ENCODE measurements at places on chromosomes 3 and 15.

DNA sequence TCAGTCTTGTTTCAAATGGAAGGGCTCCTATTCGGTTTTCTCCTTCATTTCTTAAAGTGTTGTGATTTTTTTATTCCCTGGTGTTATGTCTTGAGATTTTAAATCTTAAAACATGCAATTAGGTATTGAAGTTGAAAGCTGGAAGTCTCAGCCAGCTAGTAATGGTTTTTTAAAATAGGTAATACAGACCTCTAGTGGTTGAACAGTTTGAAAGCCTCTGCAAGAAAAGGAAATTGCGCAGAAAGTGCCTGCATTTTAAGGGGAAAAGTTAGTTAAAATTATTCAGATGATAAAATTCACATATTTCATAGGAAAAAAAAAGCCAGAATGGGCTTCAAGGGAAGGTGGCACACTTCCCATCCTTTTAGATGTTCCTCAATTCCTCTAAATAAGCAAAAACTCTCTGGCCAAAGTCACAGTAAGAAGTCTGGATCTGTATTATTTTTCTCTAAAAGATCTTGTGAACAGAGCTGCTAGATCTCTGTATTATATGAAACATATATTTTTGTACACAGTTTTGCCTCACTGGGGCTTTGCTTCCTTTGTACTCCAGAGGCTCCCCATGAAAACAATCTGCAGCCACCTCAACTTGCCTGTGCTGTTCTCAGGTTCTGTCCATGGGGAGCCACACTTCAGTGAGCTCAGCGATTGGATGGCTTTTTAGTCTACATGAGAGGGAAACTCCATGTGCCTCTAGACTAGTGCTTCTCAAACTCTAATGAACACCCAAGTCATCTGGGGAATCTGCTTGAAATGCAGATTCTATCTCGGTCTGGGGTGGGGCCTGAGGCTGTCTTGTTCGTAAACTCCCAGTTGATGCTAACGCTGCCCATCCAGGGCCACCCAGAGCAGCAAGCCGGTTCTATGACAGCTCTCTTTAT is 21.5 kb downstream of the AGTR1 start:
- DNase-seq = no peak

DNA sequence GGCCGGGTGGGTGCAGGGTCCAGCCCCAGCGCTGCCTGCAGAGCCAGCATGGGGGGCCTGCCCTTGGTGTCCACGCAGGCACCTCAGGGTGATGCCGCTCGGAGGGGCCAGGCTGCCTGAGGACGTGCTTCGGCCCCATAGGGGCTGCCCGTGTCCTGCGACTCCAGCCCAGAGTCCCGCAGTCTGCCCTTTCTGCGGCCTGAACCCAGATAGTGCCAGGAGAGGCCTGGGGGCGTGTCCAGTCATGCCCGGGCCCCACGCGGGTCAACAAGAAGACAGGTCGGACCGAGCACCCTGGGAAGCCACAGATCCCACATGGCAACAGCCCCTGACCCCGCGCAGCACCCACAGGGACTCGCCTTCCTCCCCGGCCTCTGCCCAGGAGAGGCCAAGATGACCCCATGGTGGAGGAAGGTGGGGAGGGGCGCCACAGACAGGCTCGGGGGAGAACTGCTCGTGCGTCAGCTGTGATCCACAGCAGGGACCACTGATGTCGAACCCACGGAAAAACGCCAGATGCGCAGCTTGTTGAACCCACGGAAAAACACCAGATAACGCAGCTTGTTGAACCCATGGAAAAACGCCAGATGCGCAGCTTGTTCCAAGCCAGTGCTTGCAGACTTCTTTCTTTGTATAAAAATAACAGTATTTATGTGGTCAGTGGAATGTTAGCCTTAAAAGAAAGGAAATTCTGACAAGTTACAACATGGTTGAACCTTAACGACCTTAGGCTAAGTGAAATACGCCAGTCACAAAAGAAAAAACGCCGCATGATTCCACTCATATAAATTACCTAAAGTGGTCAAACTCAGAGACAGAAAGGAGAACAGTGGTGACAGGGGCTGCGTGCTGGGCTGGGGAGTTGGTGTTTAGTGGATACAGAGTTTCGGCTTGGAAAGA is 28.5 kb downstream of the CYFIP1 start:
- DNase-seq = peak; percentile 26

DNA sequence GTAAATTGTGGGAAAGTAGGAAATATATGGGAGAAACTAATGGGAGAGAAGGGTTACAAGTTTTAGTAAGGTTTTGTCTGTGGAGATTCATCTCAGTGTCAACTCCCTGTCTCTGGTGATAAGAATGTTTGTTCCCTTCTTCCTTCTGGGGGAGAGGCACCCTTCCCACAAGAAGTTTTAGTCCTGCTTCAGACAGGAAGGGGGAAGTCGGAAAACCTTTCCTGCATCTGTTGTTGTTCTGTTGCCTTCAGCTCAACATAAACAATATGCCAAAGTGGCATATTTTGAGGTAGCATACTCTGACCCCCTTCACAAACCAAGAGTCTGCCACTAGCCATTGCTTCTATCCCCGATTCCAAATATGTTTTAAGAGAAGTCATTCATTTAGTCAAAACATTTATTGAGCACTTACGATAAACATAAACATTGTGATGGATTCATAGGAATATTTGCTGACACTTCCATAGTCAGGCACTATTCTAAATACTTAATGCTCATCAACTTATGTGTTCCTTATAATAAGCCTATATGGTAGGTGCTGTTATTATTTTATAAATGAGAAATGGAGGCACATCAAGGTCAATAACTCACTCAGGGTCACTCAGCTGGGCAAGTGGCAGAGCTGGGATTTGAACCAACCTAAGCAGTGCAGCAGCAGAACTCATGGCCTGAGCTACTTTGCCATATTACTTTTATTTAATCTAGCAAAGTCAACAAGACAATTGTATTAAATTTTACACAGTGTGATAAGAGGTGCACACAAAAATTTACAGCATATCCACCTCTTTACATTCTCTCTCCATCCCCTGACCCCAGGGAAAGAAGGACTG is 34.2 kb upstream of the TIMP4 start:
- DNase-seq = no peak

DNA sequence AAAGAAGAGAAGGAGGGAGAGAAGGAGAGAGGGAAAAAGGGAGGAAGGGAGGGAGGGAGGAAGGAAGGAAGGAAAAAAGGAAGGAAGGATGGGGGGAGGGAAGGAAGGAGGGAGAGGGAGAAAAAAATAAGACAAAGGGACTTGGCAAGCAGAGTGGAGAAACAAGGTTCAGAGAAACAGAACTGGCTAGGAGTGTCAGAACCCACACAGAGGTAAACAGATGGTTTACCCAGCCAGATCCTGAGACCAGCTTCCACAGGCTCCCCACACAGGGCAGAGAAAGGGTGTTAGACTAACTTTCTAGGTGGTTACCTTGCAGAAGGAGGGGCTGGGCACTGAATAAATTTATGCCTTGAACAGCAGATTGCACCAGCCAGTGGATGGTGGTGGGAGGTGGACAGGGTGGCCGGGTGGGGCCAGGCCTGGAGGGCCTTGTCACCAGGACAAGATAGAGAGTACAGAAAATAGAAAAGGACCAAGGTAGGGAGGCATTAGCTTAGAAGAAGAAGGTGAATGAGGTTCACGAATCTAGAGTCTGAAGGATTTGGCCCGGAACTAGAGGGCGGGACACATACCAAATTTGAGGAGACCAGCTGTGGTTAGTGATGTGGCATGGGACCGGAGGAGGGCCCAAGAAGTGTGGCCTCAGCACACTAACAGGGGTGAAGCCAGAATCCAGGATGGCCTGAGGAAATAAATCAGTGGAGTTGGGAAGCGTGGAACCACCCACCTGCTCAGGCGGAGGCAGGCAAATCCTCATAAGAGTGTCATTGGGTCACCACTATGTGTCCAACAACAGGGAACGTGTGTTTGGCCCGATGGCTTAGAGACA is 1.2 kb upstream of the TM4SF1 start:
- DNase-seq = no peak

- DNase-seq = no peak
Observed at GRCh38 chr3:8366219-8366810, 135.3 kb upstream of the LMCD1 start.

DNA sequence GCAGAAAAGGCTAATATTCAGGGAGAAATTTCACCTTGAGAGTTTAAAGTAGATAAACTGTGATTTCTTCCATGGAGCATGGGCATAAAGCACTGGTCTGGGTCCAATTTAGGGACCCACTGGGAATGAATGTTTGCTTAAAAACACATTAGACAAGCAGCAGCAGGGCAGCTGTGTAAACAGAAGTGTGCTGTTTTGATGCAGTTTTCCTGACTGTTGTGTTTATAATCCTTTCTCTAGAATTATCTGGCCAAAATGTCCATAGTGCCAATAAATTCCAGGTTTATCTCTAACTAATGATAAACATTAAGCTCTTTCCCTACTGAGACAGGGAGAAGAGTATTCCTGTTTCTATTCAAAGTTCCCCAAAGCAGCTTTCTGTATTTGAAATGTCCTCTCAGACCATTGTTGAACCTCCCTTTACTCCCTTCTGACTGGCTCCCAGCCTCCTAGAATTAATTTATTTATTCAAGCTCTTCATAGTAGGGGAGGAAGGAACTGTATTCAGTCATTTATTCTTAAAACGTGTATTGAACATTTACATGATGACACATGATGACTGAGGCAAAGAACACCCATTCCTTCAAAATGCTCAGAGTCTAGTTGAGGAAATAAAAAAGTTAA is 7.0 kb upstream of the TM4SF18 start:
- DNase-seq = no peak

- peak; percentile 36 for DNase-seq
Observed at GRCh38 chr3:121883507-121883906, 10.7 kb upstream of the SLC15A2 start.

GRCh38 chr3:183182073-183182472 is 19.5 kb upstream of the LAMP3 start:
- no peak for DNase-seq

DNA sequence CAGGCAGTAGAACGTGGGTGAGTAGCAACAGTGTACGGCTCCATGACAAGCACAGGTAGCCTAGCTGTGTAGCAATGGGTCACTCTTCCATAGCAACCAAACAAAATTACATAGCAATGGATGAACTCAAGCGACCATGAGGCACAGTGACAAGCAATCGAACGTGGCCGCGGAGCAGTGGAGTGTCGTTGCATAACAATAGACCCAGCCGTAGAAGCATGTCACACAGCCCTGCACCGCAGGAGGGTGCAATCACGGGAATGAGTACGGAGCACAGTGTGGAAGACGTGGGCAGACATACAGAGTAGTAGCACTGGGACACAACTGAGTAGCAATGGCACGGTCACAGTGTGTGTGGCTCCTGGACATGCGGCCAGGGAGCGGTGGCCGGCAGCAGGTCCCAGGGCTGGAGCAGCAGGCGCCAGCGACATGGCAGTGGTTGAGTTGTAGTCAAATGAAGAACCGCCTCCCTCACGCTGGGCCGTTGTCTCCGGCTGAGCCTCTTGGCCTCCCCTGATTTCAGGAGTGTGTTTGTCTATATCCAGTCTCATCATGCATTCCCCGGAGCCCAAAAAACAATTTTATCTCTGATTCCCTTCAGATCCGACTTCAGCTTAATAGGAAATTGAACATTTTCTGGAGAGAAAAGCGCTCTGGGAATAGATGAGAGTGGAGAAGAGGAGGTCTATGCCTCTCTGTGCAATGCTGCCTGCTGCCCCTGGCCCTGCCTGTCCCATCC is 64.1 kb downstream of the CCDC33 start:
- DNase-seq = no peak

DNA sequence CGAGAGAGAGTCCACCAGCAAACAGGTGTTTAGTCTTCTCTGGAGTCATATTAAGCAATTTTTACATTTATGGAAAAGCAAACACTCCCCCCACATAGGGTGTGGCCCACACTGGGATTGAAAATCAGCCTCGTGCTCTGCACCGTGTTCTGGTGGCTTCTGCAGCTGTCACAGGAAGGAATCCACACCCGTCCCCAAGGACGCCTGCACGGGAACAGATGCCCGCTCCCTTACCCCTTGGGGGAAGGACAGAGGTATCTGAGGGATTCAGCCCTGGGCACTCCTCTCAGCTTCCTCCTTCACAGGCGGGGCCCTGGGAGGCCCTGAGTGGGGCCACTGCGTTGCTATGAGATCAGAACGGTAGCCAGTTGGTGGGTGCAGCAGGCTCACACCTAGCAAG is 27.8 kb downstream of the LIPC start:
- no peak for DNase-seq

GRCh38 chr3:111947231-111947630 is 31.6 kb upstream of the ABHD10 start:
- no peak for DNase-seq

GRCh38 chr3:52882377-52882776 is 15.0 kb downstream of the STIMATE start:
- no peak for DNase-seq

DNA sequence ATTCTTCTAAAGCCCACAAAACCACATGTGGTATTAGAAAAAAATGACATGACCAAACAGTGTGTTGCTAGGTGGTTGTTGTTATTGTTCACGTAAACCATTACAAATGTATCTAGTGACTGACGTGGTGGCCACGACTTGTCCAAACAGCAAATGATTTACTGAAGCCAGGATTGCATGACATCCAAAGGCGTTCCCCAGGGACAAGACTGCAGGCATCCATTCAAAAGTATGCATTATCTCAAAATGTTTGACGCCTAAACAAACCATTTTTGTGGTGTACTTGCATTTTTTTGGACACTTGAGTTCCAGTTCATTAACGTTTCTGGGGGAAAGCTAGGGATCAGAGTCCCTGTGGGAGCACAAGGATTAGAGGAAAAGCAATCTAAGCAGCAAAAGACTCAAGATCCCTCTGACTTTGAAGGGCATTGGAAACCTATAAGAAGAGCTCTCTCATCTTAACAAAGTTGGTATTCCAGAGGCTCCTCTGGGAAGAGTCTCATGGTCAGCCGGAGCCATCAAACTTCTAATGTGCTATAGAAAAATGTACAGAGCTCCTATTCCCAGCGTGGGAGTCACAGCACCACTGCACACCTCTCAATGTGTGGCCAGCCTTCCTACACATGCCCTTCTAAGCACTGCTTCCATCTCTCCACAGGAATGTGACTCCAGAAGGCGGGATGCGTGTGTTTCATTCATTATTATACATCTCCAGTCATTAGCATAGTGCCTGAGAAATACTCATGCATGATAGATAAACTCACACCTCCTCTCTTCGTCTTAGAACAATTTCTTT is 62.9 kb downstream of the FBN1 start:
- peak; percentile 39 for DNase-seq
